Esophagus squamous epithelium (tissue), 5 donors: ENCODE measurements at places on chromosomes 11 and 22.

DNA sequence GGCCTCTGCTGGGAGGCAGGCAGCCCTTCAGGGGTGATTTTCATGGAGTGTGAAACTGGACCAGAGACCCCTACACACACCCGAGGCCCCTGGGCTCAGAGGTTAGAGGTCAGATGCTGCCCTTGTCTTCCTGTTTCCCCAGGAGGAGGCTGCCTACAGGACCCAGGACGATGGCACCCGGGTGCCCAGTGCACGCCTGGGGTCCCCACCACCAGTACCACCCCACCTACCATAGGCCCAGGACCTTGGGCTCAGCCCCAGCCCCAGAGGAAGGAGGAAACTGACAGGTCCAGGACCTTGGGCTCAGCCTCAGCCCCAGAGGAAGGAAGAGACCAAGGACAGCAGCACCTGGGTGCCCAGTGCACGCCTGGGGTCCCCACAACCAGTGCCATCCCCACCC is 79.2 kb downstream of the BRD1 start:
- no peak for DNase-seq

GRCh38 chr11:13781153-13781552 is 112.7 kb downstream of the FAR1 start:
- no peak for DNase-seq

- DNase-seq = no peak
Observed at GRCh38 chr11:10395166-10395897, 59.7 kb upstream of the AMPD3 start.

- no peak for DNase-seq
Observed at GRCh38 chr22:22884010-22884887, 3.4 kb upstream of the IGLL5 start.

DNA sequence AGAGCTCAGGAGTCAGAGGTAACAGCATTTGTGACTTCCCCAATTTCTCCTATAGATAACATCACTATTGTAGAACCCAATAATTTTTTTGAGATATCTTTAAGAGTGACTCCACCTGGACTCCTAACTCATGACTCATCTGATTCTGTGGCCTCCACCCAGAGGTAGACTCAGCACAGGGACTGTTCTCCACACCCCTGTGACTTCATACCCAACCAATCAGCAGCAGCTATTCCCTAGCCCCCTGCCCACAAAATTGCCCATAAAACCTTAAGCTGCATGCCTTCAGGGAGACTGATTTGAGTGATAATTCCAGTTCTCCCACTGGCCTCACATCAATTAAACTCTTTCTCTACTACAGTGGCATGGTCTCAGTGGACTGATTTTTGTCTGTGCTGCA is 475.4 kb upstream of the FAT3 start:
- DNase-seq = no peak

DNA sequence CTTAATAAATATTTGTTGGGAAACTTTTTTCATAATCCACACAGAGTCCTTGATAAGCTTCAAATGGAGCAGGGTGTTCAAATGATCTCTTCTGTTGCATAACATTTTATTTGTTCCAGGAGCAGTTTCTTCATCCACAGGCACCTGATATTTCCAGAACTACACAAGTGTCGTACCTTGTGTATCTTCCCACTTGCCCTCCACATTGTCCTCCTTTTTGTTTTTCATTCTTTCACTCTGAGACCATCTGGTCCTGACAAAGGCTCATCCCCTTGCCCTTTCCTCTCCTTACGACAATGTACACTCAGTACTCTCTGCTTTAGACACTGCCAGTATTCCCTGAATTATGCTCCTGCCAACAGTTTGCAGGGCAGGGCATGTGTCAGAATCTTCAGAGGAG is 5.2 kb upstream of the AMOTL1 start:
- DNase-seq = no peak
